ENCODE measurements at places on chromosomes 12 and 14.
A peak's percentile ranks its signal among the peaks of the same experiment; 100 is the strongest.

DNA sequence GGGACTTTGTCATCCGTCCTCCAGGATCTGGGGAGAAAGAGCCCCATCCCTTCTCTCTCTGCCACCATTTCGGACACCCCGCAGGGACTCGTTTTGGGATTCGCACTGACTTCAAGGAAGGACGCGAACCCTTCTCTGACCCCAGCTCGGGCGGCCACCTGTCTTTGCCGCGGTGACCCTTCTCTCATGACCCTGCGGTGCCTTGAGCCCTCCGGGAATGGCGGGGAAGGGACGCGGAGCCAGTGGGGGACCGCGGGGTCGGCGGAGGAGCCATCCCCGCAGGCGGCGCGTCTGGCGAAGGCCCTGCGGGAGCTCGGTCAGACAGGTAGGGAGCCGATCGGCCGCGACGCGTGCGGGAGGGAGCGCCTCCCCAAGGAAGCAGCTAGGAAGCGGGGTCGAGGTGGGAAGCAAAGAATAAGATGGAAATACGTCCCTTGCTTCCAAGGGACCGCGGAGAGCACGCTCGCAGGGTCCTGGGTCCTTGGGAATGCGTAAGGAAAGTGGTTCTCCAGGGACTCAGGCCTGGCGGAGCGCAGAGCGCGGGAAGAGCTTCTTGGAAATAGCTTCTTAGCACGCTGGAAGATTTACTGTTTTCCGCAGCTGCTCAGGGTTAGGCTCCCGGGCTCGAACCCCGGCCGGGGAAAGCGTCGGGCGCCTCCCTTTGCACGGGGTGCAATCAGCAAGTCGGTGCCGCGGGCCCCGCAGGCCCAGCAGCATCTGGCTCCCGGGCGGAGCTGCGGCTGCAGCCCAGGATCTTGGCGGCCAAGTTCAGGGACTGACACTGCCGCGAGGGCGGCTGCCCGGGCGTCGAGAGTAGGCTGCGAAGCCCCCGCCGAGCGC is 457 bp downstream of the SOCS2 start:
- no peak for DNase-seq

- no peak for DNase-seq
Measured at GRCh38 chr14:72745546-72745945, 148.4 kb downstream of the DPF3 start.

DNA sequence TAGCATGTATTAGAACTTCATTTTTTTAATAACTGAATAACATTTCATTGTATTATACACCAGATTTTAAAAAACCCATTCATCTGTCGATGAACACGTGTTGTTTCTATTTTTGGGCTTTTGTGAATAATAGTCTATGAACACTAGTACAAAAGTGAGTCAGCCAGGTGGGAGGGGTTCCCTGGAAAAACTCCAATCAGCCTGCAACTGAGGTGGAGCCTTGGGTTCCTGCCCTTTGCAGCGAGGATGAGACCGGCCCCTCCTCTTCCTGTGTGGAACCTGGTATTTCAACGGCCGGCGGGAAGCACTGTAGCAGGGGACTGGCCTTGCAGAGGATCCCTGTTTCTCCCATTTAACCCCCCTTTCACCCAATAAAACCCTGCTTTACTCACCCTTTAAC is 56.1 kb downstream of the LMNTD1 start:
- no peak for DNase-seq

GRCh38 chr14:71166180-71166837 is 259.1 kb downstream of the PCNX1 start:
- no peak for DNase-seq

DNA sequence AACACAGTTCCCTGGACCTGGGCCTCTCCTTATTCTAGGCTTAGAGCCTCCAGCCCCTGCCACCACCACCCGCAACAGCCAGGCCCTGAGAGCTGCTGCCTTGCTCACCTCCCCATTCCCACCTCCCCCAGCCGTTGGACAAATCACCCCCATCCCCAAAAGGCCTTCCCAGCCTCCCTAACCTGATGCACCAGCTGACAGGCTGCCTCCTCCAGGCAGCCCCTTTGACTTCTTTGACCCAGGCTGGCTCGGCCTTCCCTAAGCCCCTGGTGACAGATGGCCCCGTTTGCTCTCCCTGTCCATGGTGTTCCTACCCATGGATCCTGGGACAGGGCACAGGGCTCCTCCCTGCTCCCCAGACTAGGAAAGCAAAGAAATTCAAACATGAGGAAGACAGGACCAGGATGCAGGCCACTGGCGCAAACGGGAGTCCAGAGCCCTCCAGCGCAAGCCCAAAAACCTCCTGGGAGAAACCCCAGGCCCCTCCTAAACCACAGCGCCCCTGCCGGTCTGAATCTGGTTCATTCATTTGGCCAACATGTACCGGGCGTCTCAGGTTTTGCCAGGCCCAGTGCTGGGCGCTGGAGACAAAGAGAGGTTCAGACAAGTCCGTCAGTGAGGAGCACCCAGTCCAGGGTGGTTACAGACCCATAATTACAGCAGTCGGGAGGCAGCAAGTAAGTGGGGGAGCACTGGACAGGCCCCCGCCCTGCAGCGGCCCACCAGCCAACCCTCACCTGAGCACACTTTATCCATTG is 2.4 kb downstream of the AKT1 start:
- no peak for DNase-seq

- DNase-seq: no peak
Measured at GRCh38 chr14:32512813-32513212, 183.7 kb downstream of the AKAP6 start.

DNA sequence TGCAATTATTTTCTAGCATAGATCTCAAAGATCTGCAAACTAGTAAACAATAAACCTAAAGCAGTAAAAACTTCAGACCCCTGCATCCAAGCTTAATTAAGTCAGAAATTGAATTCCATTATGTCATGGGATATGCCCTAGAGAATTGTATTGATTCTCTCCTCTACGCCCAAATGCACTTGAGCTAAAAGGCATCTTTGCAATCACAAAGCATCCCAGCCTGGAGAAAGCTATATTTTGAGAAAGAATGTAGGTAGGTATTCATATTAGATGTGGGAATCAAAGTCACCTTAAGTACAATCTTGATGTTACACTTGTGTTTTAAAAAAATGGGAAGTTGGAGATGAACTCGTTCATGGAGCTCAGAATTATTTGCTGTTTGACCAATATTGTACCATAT is 386.7 kb downstream of the ADAMTS20 start:
- DNase-seq: no peak

DNA sequence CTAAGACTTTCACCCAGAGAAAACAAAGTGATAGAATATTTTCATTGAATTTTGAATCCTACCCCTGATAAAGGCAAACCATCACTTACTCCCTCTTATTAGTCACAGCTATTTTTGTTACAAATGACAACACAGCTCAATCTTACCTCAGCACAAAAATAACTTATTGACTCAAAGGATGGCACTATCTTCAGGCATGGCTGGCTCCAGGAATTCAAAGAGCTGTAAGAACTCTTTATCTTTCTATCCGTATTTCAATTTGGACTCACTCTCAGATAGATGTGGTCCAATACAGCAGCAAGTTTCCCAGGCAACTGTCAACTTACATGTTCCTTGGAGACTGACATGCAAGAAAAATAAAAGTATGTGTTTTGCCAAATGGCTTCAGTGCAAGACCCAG is 709.4 kb upstream of the MDGA2 start:
- no peak for DNase-seq

DNA sequence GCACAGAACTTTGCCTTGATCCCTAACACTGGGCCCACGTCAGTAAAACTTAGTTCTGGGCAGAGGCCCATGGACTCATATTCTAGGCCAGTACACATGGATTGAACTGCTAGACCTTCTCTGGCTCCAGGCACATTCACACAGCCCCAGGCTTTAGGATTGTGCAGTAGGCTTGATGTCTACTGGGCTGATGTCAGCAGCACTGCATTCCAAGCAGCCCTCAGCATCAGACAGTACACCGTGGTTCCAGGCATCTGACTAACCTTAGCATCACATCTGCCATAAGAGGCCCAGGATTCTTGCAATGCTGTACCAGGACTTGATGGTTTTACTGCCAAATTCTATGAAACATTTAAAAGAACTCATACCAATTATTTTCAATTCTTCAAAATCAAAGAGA is 301.9 kb downstream of the CCER1 start:
- DNase-seq: no peak

GRCh38 chr14:21063479-21063878 is 5.9 kb downstream of the RNASE8 start:
- DNase-seq: no peak

DNA sequence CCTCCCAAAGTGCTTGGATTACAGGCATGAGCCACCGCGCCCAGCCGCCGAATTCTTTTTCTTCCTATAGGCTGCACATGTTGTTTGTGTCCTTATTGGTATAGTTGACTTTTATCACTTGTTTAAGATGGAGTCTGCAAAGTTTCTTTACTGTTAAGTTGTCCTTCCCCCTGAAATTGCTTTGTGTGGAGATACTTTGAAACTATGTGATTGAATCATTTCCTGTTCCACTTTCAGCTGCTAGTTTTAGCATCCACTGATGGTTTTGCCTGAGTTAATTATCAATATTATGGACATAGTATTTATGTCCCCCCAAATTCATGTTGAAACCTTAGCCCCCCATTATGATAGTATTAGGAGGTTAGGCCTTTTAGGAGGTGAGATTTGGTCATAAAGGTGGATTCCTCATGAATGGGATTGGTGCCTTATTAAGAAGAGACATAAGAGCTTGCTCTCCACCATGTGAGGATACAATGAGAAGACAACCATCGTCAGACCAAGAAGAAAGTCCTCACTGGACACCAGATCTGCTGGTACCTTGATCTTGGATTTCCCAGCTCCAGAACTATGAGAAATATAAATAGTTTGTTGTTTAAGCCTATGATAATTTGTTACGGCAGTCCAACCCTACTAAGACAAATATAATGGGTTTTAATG is 34.9 kb downstream of the PPHLN1 start:
- DNase-seq: no peak

GRCh38 chr12:30622509-30622908 is 73.2 kb downstream of the IPO8 start:
- no peak for DNase-seq

GRCh38 chr14:86639666-86640065 is 1109.7 kb downstream of the FLRT2 start:
- DNase-seq: no peak

- DNase-seq: no peak
Measured at GRCh38 chr14:80718940-80719339, 222.6 kb downstream of the CEP128 start.

GRCh38 chr12:54068418-54069070 is 14.9 kb downstream of the HOXC4 start:
- no peak for DNase-seq

- no peak for DNase-seq
Measured at GRCh38 chr12:27488479-27488878, 35.5 kb upstream of the PPFIBP1 start.

GRCh38 chr12:62258941-62259630 is 1.1 kb upstream of the USP15 start:
- peak; percentile 48 for DNase-seq

DNA sequence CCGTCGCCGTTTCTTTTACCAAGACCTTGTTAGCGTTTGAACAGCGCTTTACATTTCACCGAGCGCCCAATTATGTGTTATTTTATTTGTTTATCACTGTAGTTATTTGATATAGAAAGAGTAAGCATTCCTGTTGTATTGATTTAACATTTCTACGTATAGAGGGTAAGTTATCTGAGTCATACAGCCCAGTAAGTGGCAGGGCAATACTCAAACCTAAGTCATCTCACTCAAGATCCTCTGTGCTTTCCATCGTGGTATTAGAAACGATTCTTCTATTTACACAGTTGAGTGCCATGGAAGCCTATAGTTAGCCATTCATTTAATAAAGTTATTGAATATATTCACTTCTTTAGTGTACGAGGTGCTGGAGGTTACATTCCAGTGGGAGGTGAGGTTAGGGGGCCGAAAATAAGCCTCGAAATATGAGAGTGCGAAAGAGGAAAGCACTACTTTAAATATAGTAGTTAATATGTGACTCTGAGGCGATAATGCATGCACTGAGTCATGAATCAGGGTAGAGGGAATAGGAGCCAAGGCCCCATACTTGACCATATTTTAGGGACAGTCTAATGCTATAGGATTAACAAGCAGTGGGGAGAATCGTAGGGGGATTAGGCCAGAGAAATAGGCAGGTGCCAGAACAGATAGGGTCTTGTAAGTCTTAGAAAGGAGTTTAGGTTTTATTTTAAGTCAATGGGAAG is 629 bp downstream of the RAD51AP1 start:
- no peak for DNase-seq

DNA sequence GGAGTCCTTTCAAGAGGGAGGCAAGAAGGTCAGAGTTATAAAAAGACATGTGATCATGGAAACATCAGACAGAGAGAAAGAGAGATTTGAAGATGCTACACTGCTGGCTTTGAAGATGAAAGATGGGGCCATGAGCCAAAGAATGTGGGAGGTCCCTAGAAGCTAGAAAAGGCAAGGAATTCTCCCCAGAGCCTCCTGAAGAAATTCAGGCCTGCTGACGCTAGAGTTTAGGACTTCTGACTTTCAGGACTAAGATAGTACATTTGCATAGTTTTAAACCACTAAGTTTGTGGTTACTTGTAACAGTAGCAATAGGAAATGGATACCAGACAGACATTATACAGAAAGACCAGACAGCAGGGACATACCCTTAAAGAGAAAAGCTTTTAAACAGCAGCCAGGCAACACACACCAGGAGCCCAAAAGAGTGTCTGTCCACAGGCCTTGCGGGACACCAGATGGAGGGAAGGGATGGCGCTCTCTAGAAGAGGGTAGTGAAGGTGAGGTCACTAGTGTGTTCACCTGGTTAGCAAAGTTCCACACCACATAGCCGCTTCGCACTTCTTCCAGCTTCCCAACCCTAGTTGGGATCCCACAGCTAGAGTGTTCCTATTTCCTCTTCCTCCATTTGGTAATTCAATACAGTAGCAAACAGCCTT is 29.7 kb upstream of the CEBPE start:
- DNase-seq: no peak

GRCh38 chr14:103739793-103740501 is 24.3 kb downstream of the ZFYVE21 start:
- DNase-seq: no peak

GRCh38 chr12:20475542-20475941 is 107.2 kb downstream of the PDE3A start:
- no peak for DNase-seq

DNA sequence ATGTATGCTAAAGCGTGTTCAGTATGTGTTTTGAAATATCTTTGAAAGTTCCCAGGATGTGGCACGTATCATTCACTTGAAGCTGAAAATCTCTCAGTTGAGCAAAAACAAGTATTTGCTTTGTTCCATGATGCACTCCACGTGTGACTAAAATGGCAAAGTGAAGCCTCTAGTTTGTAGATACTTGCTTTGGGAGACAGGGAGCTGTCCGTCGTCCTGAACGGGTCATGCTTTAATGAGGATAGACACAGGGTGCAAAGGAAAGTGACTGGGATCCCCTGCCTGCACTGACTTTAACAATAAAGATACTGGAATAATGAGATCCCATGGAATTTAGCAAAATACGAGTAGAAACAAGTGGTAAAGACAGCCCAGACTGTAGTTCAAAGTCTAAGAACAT is 991.4 kb downstream of the NRXN3 start:
- no peak for DNase-seq

DNA sequence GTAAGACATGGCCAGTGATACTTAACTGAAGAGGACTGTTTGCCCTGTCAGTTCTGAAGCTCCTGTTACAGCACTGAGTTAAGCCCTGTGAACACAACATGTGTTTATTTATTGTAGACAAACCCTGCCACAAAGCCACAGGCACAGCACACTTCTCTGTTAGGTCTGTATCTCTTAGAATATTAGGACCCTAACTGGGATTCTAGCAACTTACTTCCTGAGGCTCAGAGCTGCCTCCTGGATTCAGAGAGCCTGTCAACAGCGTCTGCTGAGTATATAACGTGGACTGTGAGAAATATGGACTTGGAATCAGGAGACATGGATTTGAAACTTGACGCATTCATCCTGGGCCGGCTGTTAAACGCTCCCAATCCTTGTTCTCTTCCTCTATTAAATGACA is 135.0 kb upstream of the HIF1A start:
- DNase-seq: no peak

GRCh38 chr14:58491593-58491992 is 64.1 kb downstream of the KIAA0586 start:
- DNase-seq: no peak

All from CD4-positive, alpha-beta T cell treated with Interleukin-10 for 1 hour (primary cell).